ENCODE measurements at places on chromosomes 2 and 18. TPM values are rescaled to one million over a fixed set of nuclear protein-coding genes. Genes with fewer than 3 reads are reported as not detected.

- DNase-seq, result no peak
Measured at GRCh38 chr2:108565778-108566375, 31.6 kb downstream of the LIMS1 start.

GRCh38 chr18:59068276-59069071 lies 71.2 kb upstream of the SEC11C start:
- no peak for DNase-seq

DNA sequence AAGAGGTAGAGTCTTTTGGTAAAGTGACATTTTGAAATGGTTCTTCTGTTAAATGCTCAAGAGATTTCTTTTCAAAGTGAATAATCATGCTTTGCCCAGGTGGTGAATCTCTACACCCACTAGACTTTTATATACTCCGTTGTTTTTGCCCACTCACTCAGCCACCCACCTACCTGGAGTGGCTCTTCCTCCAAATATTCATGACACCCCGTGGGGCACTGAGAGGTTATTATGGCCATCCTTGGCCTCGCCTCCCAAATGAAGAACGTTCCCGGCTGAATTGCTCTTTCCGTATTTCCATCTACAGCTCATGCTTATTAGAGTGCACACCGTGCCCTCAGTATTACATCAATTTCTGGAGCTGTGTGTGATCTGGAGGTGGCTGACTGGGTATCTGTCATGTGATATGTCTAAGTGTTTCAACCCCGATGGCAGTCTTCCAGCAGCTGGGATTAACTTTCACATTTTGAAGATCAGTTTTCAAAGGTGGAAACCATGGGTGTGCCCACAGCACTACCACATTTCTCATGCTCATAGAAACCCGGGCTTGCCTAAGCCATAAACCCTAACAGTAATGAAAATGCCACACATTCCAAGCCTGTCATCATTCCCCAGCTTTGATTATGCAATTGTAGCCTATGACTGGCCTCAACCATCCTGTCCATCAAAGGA lies 406.6 kb upstream of the MMADHC start:
- DNase-seq, result peak; percentile 89

GRCh38 chr2:12720278-12720620 lies 3.5 kb downstream of the TRIB2 start:
- DNase-seq, result peak; percentile 48

- no peak for DNase-seq
Measured at GRCh38 chr2:202842690-202843089, 28.9 kb downstream of the ICA1L start.

The TRAF3IP1 gene
- total RNA-seq, result 7.1 TPM

The LOXHD1 gene
- total RNA-seq, result not detected

The CYP27A1 gene
- total RNA-seq, result 20.5 TPM

The ABCG5 gene
- not detected for total RNA-seq
